SJSA1 (cell line): ENCODE measurements at places on chromosomes 1 and 21. TPM values are rescaled to one million over a fixed set of nuclear protein-coding genes. Genes with fewer than 3 reads are reported as not detected.
A peak's percentile ranks its signal among the peaks of the same experiment; 100 is the strongest.

The PYHIN1 gene
- not detected in 2 replicates for total RNA-seq

The ZNF593OS gene
- 0.24 TPM in 1 of 2 replicates, not detected in the other for total RNA-seq

The AUNIP gene
- 5.9 and 9.5 TPM in 2 replicates for total RNA-seq

The PSRC1 gene
- total RNA-seq = 94.1 and 137 TPM in 2 replicates

The NEK7 gene
- total RNA-seq = 136 and 138 TPM in 2 replicates

The RHOU gene
- total RNA-seq = 13.6 and 17.7 TPM in 2 replicates

The UCHL5 gene
- total RNA-seq = 33.4 and 57.5 TPM in 2 replicates

The LENEP gene
- total RNA-seq = not detected in 2 replicates

The TAL1 gene
- total RNA-seq = not detected in 2 replicates

- H3K4me3 ChIP-seq = no peak overlapping the region
- H3K27me3 ChIP-seq = no peaks in the 10 kb centered on the region
- DNase-seq = peak; percentile 59
- no peaks in the 10 kb centered on the region for H3K36me3 ChIP-seq
- peaks cover 64% of the 10 kb centered on the region for H3K4me1 ChIP-seq
These were observed 96.9 kb upstream of the SLC25A33 start for GRCh38 chr1:9442278-9442846.

GRCh38 chr21:45004481-45005247 is 64.8 kb downstream of the SLX9 start:
- no peaks in the 10 kb centered on the region for H3K27me3 ChIP-seq
- no peak overlapping the region for H3K27ac ChIP-seq
- no peaks in the 10 kb centered on the region for H3K36me3 ChIP-seq
- no peak for DNase-seq
- H3K4me1 ChIP-seq = peaks cover 16% of the 10 kb centered on the region

DNA sequence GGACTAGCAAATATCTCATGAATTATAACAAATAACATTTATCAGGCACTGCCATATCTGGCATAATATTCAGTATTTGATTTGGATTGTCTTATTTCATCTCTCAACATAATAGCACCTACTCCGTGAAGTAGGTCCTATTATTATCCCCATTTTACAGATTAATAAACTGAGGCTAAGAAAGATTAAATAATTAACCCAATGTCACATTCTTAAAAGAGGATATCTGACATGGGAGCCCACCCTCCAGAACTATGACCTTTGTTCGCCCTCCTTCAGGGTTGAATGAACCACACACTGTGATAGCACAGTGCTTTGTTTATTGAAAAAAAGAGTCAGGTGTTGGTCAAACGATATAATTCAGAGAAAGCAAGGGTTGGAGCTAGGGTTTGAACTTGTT is 19.4 kb upstream of the MAGI3 start:
- no peaks in the 10 kb centered on the region for H3K27me3 ChIP-seq
- no peak overlapping the region for H3K4me3 ChIP-seq
- H3K27ac ChIP-seq = no peak overlapping the region
- no peak for DNase-seq
- H3K36me3 ChIP-seq = no peaks in the 10 kb centered on the region

DNA sequence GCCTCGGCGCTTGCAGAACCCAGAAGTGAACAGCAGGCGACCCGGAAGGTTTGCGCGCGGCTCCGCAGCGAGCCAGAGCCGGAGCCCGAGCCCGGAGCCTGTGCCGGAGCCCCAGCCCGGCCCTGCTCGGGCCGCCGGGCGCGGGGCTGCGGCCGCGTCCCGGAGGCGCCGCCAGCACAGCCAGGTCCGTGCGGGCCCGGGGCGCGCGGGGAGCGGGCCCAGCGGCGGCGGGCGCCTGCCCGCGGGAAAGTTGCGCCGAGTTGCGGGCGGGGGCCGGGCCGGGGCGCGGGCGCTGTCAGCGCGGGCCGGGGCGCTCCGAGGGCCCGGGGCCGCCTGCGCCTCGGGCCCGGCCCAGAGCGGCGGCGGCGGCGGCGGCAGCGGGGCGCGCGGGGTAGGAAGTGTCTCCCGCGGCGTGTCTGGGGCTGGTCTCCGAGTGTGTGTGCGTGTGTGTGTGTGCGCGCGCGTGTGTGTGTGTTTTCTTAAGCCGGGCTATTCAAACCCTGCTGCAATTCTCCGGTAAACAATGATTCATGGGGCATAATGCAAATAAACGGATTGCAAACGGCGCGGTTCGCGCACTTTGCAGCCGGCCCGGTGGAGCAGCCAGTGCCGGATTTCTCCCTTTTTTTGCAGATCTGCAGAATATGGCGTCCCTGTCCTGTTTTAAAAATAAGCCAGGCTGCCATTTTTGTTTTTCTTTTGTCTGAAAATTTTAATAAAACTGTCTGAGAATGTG is at the start of gene ZNF362:
ZNF362 (plus strand) TSS at position 22 of the 736 bp plus-strand sequence. CDS start 14,083 bp downstream, outside the sequence.
- peak; percentile 88 for DNase-seq
- peak within 1 kb of the TSS; percentile 95 for H3K27ac ChIP-seq
- H3K36me3 ChIP-seq = peaks cover 28% of the 10 kb centered on the region
- H3K27me3 ChIP-seq = no peaks in the 10 kb centered on the region

DNA sequence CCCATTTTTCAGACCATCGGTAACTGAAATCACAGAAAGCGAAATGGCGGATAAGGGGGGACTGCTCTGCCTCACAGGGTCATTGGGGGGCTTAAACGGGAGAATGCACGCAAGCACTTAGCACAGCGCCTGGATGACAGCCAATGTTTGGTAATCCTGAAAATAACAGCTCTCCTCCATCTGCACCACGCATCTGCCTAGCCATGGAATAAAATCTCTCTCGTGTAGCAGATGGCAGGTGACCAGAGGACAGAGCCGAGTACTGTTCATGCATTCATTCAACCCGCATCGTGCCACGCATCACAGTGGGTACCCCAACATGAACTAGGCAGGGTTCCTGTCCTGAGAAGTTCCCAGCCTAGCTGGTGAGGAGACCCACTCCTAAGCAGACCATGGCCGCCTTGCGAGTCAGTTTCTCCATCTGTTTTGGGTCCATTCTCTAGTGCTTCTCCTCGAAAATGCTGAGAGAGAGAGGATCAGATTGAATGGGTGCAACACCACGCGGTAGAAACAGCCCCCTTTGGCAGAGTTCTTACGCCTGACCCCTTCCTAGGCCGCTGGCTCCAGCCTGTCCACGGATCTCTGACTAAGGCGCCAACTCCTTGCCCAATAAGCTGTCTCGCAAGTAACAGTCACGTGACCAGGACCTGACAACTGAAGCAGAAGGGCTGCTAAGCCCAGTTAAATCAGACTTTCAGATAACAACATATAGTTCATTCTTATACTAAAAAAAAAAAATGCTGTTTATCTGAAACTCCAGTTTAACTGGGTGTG is 7.3 kb downstream of the SLC1A7 start:
- no peak overlapping the region for H3K4me3 ChIP-seq
- H3K27me3 ChIP-seq = no peaks in the 10 kb centered on the region
- peak overlapping the region; percentile 95 for H3K27ac ChIP-seq
- peaks cover 37% of the 10 kb centered on the region for H3K4me1 ChIP-seq

GRCh38 chr1:178120088-178120487 is 26.2 kb downstream of the RASAL2 start:
- peaks cover 26% of the 10 kb centered on the region for H3K4me1 ChIP-seq
- H3K36me3 ChIP-seq = peaks cover 6% of the 10 kb centered on the region; the same call in 1 of the 2 replicates
- DNase-seq = no peak
- no peaks in the 10 kb centered on the region for H3K27me3 ChIP-seq
- no peak overlapping the region for H3K27ac ChIP-seq
- no peak overlapping the region for H3K4me3 ChIP-seq

GRCh38 chr1:231929311-231929710 is 302.7 kb downstream of the DISC1 start:
- H3K27ac ChIP-seq = peak overlapping the region; percentile 64
- no peak overlapping the region for H3K4me3 ChIP-seq
- H3K36me3 ChIP-seq = no peaks in the 10 kb centered on the region
- DNase-seq = peak; percentile 49
- H3K4me1 ChIP-seq = peaks cover 20% of the 10 kb centered on the region
- H3K27me3 ChIP-seq = no peaks in the 10 kb centered on the region

DNA sequence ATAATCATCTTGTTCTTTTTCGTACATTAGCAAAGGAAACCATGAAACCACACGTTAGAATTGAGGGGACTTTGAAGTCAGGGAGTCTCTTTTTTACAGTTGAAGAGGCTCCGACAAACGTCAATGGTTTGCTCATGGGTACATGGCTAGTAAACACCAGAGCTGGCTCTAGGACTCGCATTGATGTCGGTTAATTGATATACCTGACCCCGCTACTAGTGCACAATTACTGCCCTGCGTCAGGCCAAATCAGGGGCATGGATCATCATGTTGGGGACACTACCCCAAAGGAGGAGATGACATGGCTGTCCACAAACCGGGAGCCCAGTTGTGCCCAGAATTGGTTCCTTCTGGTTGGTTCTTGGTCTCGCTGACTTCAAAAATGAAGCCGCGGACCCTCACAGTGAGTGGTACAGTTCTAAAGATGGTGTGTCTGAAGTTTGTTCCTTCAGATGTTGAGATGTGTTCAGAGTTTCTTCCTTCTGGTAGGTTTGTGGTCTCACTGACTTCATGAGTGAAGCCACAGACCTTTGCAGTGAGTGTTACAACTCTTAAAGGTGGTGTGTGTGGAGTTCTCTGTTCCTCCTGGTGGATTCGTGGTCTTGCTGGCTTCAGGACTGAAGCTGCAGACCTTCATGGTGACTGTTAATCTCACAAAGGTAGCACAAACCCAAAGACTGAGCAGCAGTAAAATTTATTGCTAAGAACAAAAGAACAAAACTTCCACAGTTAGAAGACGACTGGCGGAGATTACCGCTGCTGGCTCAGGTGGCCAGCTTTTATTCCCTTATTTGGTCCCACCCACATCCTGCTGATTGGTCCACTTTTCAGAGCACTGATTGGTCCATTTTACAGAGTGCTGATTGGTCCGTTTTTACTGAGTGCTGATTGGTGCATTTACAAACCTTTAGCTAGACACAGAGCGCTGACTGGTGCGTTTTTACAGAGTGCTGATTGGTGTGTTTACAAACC is 126.9 kb upstream of the ERRFI1 start:
- peaks cover 19% of the 10 kb centered on the region for H3K4me1 ChIP-seq
- DNase-seq = no peak
- no peaks in the 10 kb centered on the region for H3K36me3 ChIP-seq

GRCh38 chr21:44938772-44939531 is 877 bp upstream of the SLX9 start:
- no peak for DNase-seq
- peak overlapping the region; percentile 9; the same call in 1 of the 2 replicates for H3K27ac ChIP-seq
- H3K4me3 ChIP-seq = peak overlapping the region; percentile 66
- H3K36me3 ChIP-seq = peaks cover 45% of the 10 kb centered on the region

DNA sequence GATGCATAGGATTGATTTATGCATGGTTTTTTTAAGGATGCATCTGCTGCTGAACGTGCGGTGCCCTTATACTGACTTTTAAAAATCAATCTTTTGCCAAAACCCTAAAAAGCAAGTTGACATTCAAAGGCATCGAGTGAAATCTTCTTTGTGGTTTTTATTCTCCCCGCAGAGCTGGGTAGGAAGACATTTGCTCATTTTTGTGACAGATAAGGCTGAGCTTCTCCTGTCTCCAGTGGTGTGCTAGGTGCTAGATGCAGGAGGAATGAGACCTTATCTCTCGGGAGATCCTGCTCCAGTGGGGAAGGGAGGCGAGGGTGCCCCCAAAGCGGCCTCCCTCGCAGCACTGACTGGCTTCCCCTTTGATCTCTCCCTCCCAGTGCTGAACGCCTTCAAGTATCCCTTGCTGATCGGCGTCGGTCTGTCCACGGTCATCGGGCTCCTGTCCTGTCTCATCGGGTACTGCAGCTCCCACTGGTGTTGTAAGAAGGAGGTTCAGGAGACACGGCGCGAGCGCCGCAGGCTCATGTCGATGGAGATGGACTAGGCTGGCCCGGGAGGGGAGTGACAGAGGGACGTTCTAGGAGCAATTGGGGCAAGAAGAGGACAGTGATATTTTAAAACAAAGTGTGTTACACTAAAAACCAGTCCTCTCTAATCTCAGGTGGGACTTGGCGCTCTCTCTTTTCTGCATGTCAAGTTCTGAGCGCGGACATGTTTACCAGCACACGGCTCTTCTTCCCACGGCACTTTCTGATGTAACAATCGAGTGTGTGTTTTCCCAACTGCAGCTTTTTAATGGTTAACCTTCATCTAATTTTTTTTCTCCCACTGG is 14.9 kb upstream of the CD101 start:
- H3K4me1 ChIP-seq = peaks cover 37% of the 10 kb centered on the region
- H3K36me3 ChIP-seq = no peaks in the 10 kb centered on the region

GRCh38 chr1:172497230-172497629 is 35.7 kb upstream of the SUCO start:
- H3K27ac ChIP-seq = no peak overlapping the region
- H3K4me3 ChIP-seq = no peak overlapping the region
- peak; percentile 45 for DNase-seq

DNA sequence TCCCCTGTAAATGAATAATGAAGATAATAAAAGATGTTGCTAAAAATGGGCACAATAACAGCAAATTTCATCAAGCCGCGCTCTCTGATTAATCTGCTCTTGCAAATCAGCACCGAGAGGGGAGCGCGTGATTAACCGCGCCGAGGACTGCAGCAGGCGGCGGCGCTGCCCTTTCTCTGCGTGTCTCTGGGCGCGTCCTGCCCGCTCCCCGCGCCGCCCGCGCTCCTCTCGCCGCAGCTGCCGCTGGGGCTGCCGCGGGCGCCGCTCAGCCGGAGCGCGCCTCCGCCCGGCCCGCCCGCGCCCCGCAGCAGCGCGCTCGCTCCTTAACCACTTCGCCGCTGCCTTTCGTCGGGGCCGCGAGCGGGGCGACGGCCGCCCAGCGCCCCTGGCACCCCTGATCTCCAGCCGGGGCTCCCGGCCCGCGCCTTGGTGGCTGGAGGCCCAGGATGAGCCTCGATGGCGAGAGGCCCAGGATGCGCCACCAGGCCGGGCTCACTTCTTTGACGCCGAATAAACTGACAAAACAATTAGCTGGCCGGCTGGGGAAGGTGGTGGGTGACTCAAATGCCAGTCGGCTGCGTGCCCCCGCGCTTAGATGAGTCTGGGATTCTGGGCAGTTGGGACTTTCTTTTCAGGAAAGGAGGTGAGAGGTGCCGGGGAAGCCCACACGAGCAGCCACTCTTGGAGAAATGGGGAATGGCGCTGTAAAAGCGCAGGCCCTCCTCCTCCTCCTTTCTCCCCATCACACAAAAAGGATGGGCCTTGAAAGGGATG is 221.4 kb upstream of the PKN2 start:
- H3K27ac ChIP-seq = no peak overlapping the region
- H3K4me1 ChIP-seq = peaks cover 8% of the 10 kb centered on the region
- no peak for DNase-seq

- H3K27me3 ChIP-seq = peaks cover 13% of the 10 kb centered on the region
- no peak overlapping the region for H3K4me3 ChIP-seq
- H3K27ac ChIP-seq = no peak overlapping the region
- no peaks in the 10 kb centered on the region for H3K36me3 ChIP-seq
- H3K4me1 ChIP-seq = no peaks in the 10 kb centered on the region
These were observed 139.2 kb downstream of the CASZ1 start for GRCh38 chr1:10657088-10657847.

- H3K27ac ChIP-seq = no peak overlapping the region
- no peak overlapping the region for H3K4me3 ChIP-seq
- no peaks in the 10 kb centered on the region for H3K27me3 ChIP-seq
- DNase-seq = no peak
- peaks cover 32% of the 10 kb centered on the region for H3K36me3 ChIP-seq
These were observed 40.0 kb downstream of the ATP2B4 start for GRCh38 chr1:203666609-203667008.

- H3K4me3 ChIP-seq = no peak overlapping the region
- H3K27me3 ChIP-seq = no peaks in the 10 kb centered on the region
- H3K27ac ChIP-seq = peak overlapping the region; percentile 69
- H3K4me1 ChIP-seq = peaks cover 50% of the 10 kb centered on the region
These were observed 10.1 kb upstream of the CACYBP start for GRCh38 chr1:174989536-174990220.
